ENCODE measurements at places on chromosomes 13 and 19.

GRCh38 chr13:79775830-79776229, 294.9 kb downstream of the NDFIP2 start:
- no peak for DNase-seq

DNA sequence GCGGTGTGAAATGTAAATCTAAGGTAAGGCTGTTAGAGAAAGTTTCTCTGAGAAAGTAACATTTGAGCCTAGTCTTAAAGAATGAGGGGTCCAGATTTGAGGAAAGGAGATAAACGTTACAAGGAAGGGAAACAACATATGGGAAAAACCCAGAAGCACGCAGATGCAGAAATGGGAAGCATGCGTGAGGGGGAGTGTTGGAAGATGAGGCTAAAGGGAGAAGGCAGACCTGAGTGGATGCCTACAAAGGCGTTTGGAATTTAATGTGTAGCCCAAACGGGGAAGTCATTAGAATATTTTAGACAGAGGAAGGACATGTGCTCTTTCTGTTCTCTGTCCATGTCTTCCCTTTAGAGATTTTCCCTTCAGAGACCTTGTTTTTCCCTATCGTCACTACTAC, 61.0 kb downstream of the TPT1 start:
- no peak for DNase-seq

- no peak for DNase-seq
Measured at GRCh38 chr13:23670793-23671192, 100.6 kb downstream of the TNFRSF19 start.

DNA sequence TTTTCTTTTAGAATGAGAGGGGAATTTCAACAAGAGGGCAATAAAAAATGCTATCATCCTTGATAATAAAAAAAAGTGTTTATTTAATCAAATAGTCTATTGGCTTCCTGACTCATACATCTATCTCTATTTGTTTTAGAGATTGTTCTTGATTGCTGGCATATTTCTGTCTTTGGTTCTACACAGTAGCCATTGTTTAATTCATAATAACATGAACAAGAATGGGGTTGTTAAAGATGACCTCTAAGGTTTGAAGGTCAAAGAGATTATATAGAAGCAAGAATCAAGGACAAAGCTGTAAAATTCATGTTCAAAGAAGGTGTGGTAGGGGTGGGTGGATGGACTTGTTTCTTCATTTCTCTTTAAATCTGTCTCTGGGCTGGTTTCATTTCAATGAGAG, 166.0 kb upstream of the KLF12 start:
- DNase-seq: no peak

- no peak for DNase-seq
Measured at GRCh38 chr19:7701654-7702457, at the start of gene FCER2. FCER2 (minus strand) TSS chr19:7702131; CDS start chr19:7699760, 2,371 bp downstream.

- peak; percentile 51 for DNase-seq
Measured at GRCh38 chr19:45972081-45972946, 1.4 kb downstream of the NOVA2 start.

- no peak for DNase-seq
Measured at GRCh38 chr13:50537029-50537428, 306.5 kb downstream of the DLEU7 start.

DNA sequence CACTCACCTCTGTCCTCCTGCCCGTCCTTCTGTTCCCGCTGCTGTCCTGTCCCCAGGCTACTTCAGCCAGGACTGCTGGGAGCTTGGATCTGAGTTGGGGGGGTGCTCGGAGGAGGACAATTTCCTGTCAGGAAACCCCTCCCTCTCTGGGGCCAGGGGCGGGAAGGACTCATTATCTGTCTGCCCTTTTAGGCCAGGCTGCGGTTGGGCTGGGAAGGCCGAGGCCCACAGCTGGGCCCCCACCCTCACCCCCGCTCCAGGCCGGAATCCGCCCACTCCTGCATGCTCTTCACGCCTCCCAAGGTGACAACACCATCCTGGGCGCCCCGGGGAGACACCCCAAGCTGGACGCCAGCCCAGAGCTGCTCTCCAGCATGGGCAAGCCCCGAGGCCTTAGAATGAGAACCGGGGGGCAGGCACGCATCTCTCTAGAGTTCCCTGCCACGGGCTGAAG, at the start of gene EXOC3L2:
Gene EXOC3L2 (minus strand): TSS at position 74 of the 454 bp plus-strand sequence. CDS start 6,362 bp downstream, outside the sequence.
- DNase-seq: no peak

DNA sequence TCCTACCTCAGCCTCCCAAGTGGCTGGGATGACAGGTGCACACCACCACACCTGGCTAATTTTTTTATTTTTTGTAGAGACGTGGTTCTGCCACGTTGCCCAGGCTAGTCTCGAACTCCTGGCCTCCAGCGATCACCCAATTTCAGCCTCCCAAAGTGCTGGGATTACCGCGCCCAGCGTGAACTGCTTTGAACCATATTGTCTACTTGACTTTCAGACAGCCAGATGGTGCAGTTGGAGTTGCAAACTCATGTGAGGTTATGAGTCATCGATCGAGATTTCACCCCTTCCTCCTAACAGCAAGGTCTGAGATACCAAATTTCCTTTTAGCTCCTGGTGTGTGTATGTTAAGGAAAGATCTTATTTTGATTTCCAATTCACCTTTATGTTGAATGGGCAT, 2.7 kb downstream of the SLC27A1 start:
- DNase-seq: no peak

- no peak for DNase-seq
Measured at GRCh38 chr13:52707375-52707774, 32.2 kb downstream of the CNMD start.

DNA sequence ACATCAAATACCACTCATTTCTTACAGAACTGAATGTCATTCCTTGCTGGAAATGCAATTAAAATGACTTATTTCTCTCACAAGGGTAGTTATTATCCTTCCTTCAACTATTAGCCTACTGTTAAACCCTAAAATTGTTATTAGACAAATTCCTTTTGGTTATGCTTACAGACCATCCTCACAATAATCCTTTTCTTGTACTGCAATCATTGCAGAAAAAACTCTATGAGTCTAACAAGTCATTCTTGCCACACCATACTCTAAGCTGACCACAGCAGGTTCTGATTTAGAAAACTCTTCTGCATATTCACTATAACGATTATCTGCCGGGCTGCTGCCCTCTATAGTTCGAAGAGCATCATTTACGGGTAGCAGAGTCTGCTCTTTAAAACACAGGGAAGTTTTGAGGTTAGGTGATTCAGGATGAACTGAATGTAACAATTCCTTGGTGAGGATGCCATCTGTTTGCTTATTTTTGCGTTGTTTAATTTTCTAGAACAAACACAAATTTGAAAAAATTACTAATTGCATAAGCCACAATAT, 38.2 kb downstream of the MTMR6 start:
- no peak for DNase-seq

- DNase-seq: no peak
Measured at GRCh38 chr19:16654140-16654539, 5.8 kb downstream of the SMIM7 start.

- DNase-seq: no peak
Measured at GRCh38 chr19:55433292-55433691, 9.8 kb downstream of the SHISA7 start.

DNA sequence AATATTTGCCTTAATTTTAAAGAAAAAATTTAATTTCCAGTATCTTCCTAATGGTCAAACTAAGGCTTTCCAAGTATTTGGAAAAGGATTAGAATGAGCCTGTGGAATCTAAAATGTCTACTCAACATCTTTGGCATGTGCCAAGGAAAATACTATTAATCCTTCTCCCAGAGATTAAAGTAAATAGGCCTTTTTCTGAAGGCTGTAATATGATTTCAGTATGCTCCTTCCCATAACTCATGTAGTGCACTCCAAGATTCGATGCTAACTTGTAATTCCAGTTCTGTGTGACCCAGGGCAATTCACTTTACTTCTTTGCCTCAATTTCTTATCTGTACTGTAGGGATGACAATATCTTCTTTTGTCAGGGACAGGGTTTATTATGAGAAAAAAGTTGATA, 196.9 kb downstream of the ZIC5 start:
- no peak for DNase-seq

DNA sequence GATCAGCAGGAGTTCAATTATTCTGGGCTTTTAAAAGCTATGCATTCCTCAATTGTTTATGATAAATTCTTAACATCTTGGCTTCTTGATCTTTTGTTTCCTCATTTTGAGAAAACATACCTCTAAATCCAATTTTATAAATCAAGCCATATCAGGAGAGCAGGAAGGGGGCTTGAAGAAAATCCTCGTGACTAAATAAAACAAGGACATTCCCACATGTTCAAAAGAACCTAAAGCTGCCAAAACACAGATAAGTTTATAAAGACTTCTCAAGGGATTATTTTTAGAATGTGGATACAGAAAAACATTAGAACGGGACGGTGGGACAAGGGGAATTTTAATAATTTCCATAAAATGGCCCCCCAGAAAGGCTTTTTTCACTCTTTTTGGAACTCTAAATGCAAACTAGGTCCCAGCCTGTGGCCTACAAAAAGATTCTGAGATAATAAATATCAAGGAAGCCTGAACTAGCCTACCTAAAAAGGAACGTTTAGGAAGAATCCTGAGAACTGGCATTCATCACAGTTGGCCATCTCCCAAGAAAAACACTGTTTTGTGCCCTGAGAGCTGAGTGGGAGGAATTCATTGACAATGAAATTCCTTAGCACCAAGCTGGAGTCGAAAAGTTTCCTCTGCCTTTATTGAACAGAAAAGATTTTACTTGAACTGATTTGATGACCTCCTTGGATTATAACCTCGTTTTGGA, 30.1 kb downstream of the ZAR1L start:
- DNase-seq: no peak

DNA sequence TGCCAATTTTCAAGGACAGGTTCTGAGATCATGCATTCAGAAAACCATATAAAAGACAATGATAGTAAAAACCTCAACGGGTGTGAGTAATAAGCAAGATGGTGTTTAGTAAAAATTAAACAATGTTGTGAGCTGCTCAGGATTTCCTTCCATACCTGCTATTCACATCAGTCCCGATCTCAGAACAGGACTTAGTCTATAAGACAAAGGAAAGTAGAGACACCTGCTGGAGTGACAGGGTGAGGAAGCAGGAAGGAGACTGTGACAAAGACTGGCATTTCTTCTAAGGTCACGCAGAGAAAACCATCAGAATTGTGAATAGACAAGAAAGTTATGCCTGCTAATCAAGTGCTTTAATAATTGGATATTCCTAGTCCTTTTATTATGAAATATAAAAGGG, 648.0 kb downstream of the DACH1 start:
- DNase-seq: no peak

- no peak for DNase-seq
Measured at GRCh38 chr19:1122972-1123363, 19.2 kb downstream of the GPX4 start.

- DNase-seq: no peak
Measured at GRCh38 chr19:30135797-30136196, 193.8 kb downstream of the URI1 start.

GRCh38 chr19:9847087-9847671, 12.1 kb downstream of the PIN1 start:
- peak; percentile 63 for DNase-seq

DNA sequence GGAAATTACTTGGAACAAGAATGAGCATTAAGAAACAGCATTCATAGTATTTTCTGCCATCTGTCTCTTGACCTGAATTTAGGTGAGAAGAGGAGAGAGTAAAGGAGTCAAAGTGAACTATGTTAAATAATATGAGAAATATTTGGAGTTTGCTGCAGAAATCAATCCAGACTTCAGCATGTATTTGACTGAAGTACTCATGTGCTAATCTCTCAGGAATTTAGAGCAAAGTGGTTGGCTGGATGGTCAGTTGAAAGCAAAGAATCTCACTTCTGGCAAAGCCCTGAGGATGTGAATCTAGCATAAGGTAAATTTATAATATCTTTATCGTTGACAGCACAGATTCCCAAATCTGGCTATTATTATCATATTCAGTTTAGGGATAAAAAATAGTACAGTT, 394.3 kb downstream of the PCDH17 start:
- no peak for DNase-seq

DNA sequence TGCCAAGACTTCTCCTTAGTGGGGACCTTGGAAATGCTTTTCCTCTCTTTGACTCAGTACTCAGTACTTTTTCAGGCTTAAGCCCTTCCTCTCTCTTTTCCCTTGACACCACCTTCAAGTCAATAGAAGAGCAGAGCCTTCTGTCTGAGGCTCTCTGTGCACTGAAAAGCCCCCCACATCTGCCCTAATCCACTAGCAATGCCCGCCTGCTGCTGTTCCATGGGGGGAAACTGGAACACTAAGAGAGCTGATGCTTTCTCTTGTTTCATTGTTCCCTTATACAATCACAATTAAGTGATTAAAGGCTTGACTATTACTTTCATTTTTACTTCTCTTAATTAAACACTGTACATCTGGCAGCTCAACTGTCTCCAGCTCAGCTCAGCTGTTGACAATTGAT, 254.5 kb downstream of the SLITRK6 start:
- no peak for DNase-seq

GRCh38 chr13:99085808-99086266, 108.0 kb upstream of the DOCK9 start:
- no peak for DNase-seq

GRCh38 chr19:51354742-51355148, 11.4 kb downstream of the ETFB start:
- DNase-seq: no peak

GRCh38 chr13:48159401-48159800, 64.5 kb upstream of the MED4 start:
- DNase-seq: no peak

GRCh38 chr19:15330801-15331418, 1.4 kb downstream of the BRD4 start:
- no peak for DNase-seq

DNA sequence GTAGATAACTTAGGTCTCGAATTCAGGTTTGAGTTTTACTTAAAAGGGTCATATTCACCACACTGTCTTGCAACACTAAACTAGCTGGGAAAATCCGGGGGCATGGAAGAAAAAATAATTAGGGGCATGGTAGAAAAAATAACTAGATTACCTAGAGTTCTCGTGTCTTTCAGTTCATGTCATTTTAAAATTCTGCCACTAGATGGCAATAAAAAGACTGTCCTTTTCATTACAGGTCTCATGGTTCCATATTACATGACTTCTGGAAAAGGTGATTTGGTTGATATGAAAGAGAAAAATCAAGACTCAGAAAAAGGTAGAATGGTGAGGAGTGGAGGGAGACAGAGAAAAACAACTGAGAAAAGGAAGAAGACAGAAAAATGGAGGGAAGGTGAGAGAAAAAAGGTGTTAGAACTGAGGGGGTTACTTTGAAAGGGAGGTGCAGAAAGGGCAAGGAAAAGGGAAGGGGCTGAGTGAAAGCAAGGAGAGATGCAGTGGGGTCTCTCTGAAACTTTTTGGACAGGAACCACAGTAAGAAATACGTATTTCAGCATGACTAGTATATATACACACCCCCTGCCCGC, 299.0 kb downstream of the KLF12 start:
- no peak for DNase-seq

GRCh38 chr13:43095771-43096719, 72.7 kb downstream of the DNAJC15 start:
- DNase-seq: no peak

DNA sequence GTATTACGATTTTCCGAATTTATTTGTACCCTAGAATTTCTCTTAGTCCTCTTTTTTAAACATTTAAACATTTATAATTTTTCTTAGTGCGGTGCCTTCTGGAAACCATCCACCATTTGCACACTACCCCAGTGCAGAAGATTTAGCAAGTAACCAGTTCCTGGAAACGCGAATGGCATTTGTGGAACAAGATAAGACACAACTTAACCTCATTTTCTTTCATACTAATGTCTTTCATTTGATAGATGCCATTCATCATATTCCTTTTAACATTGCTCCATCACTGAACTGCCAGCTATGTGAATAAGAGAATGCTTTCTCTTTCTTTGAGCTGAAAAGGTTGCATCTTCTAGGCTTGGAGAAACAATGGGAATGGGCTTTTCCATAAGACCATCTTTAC, 6.8 kb downstream of the FRY start:
- DNase-seq: no peak
